ENCODE measurements at places on chromosomes 5 and 9. TPM values are rescaled to one million over a fixed set of nuclear protein-coding genes. Genes with fewer than 3 reads are reported as not detected.

Gene ADRB2
- polyA plus RNA-seq = 2.6 TPM

DNA sequence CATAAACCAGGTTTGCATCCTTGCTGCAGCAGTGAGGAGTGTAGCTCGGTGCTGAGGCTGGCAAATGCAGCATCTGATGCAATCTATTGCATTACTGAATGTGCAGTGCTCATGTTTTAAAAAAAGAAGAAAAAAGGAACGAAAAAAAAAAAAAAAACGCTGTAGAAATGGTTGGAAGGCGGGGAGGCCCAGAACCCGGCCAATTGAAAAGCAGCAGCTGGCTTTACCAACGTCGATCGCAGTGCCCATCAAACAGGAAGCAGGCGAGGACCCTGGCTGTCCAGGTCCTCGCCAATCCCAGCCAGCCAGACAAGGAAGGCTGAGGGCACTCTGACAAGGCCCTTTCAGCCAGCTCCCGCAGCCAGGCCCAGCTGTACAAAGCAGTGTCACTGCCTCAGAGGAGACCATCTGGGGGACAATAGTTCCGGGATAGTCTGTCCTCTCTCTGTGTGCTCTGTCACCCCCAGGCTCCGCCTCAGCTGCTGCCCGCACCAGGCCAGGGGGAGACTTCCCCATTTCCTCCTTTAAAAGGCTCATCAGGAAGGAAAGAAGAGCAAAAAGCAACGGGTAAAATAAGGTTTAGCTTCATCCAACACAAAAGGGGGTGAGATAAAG lies 21.8 kb upstream of the CPEB4 start:
- no peaks in the 10 kb centered on the region for H3K27me3 ChIP-seq
- no peak overlapping the region for H3K27ac ChIP-seq
- H3K4me1 ChIP-seq = peaks cover 7% of the 10 kb centered on the region
- H3K36me3 ChIP-seq = no peaks in the 10 kb centered on the region
- no peak for DNase-seq

GRCh38 chr9:24502206-24502937 lies 43.3 kb downstream of the IZUMO3 start:
- H3K27ac ChIP-seq = no peak overlapping the region
- no peak for DNase-seq
- no peaks in the 10 kb centered on the region for H3K36me3 ChIP-seq
- no peaks in the 10 kb centered on the region for H3K27me3 ChIP-seq

- no peaks in the 10 kb centered on the region for H3K4me1 ChIP-seq
- no peak overlapping the region for H3K27ac ChIP-seq
- no peaks in the 10 kb centered on the region for H3K27me3 ChIP-seq
- no peaks in the 10 kb centered on the region for H3K36me3 ChIP-seq
- H3K4me3 ChIP-seq = no peak overlapping the region
- DNase-seq = no peak
These were observed 74.8 kb downstream of the NLN start for GRCh38 chr5:65796751-65797316.

DNA sequence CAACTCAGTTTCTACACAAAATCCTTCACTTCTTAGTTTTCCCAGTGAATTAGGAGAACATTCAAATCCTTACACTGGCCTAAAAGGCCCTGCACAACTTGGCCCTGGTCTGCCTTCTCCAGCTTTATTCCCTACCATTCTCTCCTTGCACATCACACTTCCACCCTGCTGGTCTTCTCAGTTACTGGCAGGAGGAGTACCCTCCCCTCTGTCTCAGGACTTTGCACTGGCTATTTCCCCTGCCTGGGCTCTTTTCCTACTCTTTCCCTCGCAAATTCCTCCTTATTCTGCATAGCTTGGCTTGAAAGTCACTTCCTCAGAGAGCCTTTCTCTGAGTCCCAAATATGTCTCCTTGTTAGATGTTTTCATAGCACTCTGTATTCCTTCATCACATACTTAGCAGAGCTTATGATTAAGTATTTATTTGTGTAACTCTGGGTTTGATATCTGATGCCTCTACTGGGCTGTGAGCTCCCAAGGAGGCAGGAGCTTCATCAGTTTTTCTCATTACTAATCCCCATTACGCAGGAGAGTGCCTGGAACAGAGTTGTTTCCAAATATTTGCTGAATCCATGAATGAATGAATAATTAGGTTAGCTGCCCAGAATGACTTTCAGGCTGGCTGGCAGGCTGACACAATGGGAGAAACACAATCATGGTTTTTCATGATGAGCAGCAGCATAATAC lies 159.8 kb upstream of the KLF9 start:
- no peaks in the 10 kb centered on the region for H3K27me3 ChIP-seq
- no peak for DNase-seq
- H3K4me1 ChIP-seq = no peaks in the 10 kb centered on the region
- H3K27ac ChIP-seq = no peak overlapping the region
- H3K4me3 ChIP-seq = no peak overlapping the region

Gene TMEM215
- polyA plus RNA-seq = not detected

Gene TNFSF8
- polyA plus RNA-seq = 4.1 TPM

Gene CYLC2
- not detected for polyA plus RNA-seq

Gene DEPDC1B
- 0.04 TPM for polyA plus RNA-seq

Gene PHAX
- polyA plus RNA-seq = 7.1 TPM

DNA sequence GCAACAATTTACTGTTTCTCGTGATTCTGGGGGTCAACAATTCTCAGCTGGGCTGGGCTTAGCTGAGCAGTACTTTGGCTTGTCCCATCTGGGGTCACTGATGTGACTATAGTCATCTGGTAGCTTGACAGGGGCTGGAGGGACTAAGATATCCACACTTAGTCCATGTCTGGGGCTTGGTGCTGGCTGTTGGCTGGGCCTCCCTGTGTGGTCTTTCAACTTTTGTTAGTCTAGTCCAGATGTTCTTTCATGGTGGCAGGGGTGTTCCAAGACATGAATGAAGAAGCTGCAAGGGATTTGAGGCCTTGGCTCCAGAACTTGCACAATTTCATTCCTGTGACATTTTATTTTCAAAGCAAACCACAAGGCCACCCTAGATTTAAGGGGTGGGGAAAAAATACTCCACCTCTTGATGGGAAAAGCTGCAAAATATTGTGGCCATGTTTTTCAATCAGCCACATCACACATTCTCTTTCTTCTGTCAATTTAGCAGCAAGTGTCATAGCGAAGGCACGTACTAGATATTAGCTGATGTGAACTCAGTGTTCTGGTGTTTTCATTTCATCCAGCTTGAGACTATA lies 59.2 kb downstream of the TSSK1B start:
- no peak for DNase-seq
- H3K27me3 ChIP-seq = no peaks in the 10 kb centered on the region
- H3K4me1 ChIP-seq = peaks cover 13% of the 10 kb centered on the region
- H3K4me3 ChIP-seq = no peak overlapping the region
- H3K36me3 ChIP-seq = no peaks in the 10 kb centered on the region

- peak overlapping the region; percentile 57 for H3K27ac ChIP-seq
- no peaks in the 10 kb centered on the region for H3K27me3 ChIP-seq
- H3K36me3 ChIP-seq = no peaks in the 10 kb centered on the region
- DNase-seq = peak; percentile 40
- peaks cover 71% of the 10 kb centered on the region for H3K4me1 ChIP-seq
These were observed 291.5 kb downstream of the SEC61B start for GRCh38 chr9:99513441-99514112.

- DNase-seq = peak; percentile 26
- no peaks in the 10 kb centered on the region for H3K36me3 ChIP-seq
- H3K27ac ChIP-seq = no peak overlapping the region
- no peaks in the 10 kb centered on the region for H3K27me3 ChIP-seq
- no peak overlapping the region for H3K4me3 ChIP-seq
- H3K4me1 ChIP-seq = peaks cover 20% of the 10 kb centered on the region
These were observed 1.4 kb downstream of the SLC26A2 start for GRCh38 chr5:149961957-149962409.

Gene MOB3B
- polyA plus RNA-seq = 11.4 TPM

DNA sequence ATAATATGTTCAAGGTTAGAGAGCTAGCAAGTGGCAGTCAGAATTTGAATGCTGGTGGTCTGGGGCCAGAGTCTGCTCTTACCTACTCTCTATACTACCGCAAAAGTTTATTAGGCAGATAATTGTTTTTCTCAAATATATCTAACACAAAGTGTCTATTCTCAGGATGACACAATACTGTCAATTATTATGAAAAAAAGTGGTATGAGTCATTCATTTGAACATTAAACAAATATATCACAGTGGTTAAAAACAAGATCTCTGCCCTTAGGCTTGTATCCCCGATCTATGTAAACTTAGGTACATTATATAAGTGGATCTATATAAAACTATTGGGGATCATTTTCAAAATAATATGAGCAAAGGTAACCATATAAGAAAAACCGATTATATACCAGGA lies 354.9 kb downstream of the CETN3 start:
- H3K36me3 ChIP-seq = no peaks in the 10 kb centered on the region
- no peak for DNase-seq
- H3K27ac ChIP-seq = no peak overlapping the region
- no peaks in the 10 kb centered on the region for H3K4me1 ChIP-seq
- no peak overlapping the region for H3K4me3 ChIP-seq

Gene DBH
- polyA plus RNA-seq = not detected

Gene TMOD1
- 0.30 TPM for polyA plus RNA-seq

DNA sequence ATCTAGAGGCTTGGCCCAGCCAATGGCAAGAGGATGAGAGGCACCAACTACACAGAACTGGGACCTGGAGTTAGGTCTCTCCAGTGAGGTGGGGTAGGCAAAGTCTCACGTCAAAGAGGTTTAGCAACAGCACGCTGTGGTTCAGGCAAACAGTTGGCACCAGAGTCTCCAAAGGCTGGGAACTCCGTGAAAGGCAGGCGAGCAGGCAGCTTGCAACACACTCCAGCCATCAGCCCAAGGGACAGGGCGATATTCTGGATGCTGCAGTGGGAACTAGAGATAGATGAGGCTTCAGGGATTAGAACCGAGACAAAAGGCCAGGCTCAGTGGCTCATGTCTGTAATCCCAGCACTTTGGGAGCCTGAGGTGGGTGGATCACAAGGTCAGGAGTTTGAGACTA lies 129.1 kb downstream of the PDZD2 start:
- no peaks in the 10 kb centered on the region for H3K36me3 ChIP-seq
- no peak overlapping the region for H3K4me3 ChIP-seq
- no peaks in the 10 kb centered on the region for H3K4me1 ChIP-seq
- H3K27me3 ChIP-seq = no peaks in the 10 kb centered on the region
- no peak for DNase-seq
- H3K27ac ChIP-seq = no peak overlapping the region

GRCh38 chr5:7074176-7074575 lies 321.8 kb upstream of the ADCY2 start:
- no peak overlapping the region for H3K4me3 ChIP-seq
- H3K4me1 ChIP-seq = no peaks in the 10 kb centered on the region
- no peak for DNase-seq
- no peak overlapping the region for H3K27ac ChIP-seq
- no peaks in the 10 kb centered on the region for H3K27me3 ChIP-seq

DNA sequence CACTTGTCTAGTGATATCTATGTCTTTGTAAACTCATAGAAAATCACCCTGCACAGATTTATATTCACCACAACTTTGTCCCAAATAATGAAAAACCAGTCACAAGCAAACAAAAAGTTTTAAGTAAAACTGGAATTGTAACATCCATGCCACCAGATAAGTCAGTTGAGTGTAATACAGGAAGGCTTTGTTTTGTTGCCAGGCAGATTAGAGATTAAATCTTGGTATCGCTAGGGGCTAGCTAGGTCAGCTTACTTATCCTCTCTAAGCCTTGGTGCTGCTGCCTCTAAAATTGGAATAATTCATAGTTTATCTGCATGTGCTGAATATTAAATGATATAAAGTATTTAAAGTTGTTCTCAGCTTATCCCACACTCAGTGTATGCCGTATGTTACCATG lies 1062.5 kb downstream of the CDH9 start:
- no peaks in the 10 kb centered on the region for H3K36me3 ChIP-seq
- H3K4me3 ChIP-seq = no peak overlapping the region
- no peaks in the 10 kb centered on the region for H3K4me1 ChIP-seq
- H3K27me3 ChIP-seq = no peaks in the 10 kb centered on the region

Gene SLC4A9
- 0.10 TPM for polyA plus RNA-seq

DNA sequence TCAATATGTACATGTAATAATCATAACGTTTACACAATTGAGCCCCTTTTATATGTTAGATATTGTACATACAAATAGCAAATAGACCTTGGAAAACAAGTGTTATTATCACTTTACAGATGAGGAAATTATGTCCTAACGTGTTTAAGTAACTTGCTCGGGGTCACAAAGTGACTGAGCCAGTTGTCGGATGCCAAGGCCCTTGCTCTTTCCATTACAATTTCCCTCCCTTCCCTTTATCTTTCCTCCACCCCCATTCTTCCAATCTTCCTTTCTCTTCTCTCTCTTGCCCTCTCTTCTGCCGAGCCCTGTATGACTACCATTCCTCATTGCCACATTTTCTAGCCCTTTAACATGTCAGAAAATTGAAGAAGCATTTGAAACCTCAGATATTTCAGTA lies 34.4 kb upstream of the RAD23B start:
- H3K4me1 ChIP-seq = no peaks in the 10 kb centered on the region
- no peak for DNase-seq
- H3K36me3 ChIP-seq = no peaks in the 10 kb centered on the region
- no peak overlapping the region for H3K27ac ChIP-seq

Gene LCN6
- polyA plus RNA-seq = 0.18 TPM

Gene ARRDC3
- polyA plus RNA-seq = 52.9 TPM

Gene DPYSL3
- not detected for polyA plus RNA-seq

DNA sequence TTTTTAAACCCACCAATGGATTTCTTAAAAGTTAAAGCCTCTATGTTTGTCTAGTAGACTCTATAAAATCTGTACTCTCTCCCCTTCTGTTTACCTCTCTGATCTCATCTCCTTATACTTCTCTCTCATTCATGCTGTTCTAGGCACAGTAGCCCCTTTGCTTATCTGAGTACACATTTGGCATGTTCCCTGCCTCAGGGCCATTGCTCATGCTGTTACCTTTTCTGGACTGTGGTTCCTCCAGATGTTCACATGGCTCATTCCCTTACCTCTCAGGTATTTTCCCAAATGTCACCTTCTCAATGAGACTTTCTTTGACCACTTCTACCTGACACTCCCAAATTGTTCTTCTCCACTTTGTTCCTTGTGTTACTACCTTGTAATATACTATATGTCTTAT lies 176.1 kb downstream of the CWC27 start:
- H3K27me3 ChIP-seq = no peaks in the 10 kb centered on the region

GRCh38 chr9:116899337-116900006 lies 212.4 kb downstream of the TRIM32 start:
- no peak overlapping the region for H3K27ac ChIP-seq
- no peaks in the 10 kb centered on the region for H3K27me3 ChIP-seq
- no peak for DNase-seq
- no peak overlapping the region for H3K4me3 ChIP-seq
- H3K36me3 ChIP-seq = no peaks in the 10 kb centered on the region
- no peaks in the 10 kb centered on the region for H3K4me1 ChIP-seq

GRCh38 chr5:139413963-139414362 lies 10.1 kb upstream of the SPATA24 start:
- no peaks in the 10 kb centered on the region for H3K27me3 ChIP-seq
- no peaks in the 10 kb centered on the region for H3K4me1 ChIP-seq
- H3K36me3 ChIP-seq = no peaks in the 10 kb centered on the region

DNA sequence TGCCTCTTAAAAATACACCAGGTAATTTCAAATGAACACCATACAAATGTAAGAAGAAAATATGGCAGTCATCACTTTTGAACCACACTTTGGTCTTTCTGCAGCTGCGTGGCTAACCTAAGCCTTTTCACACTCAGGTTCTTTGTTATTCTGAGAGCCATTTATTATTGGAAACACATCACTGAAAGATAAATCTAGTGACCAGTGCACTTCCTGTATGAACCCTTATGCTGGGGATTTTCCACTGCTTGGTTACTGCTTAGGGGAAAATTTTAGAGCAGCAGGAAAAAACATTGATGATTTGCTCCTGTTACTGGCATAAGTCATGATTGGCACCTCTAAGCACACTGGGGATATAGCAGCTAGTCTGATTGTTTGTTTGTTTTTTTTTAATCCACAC lies 58.6 kb upstream of the RANBP3L start:
- DNase-seq = no peak
- H3K27ac ChIP-seq = no peak overlapping the region
- no peaks in the 10 kb centered on the region for H3K27me3 ChIP-seq

Gene SEMA4D
- 53.6 TPM for polyA plus RNA-seq

Measured in B cell (primary cell).